ENCODE measurements at places on chromosomes 12 and 14.

- no peak for DNase-seq
These were observed 60.1 kb downstream of the TAOK3 start for GRCh38 chr12:118312578-118312977.

GRCh38 chr12:67091204-67091603, 178.0 kb upstream of the CAND1 start:
- DNase-seq, result no peak

GRCh38 chr14:62689733-62690132, 355.5 kb downstream of the KCNH5 start:
- no peak for DNase-seq

DNA sequence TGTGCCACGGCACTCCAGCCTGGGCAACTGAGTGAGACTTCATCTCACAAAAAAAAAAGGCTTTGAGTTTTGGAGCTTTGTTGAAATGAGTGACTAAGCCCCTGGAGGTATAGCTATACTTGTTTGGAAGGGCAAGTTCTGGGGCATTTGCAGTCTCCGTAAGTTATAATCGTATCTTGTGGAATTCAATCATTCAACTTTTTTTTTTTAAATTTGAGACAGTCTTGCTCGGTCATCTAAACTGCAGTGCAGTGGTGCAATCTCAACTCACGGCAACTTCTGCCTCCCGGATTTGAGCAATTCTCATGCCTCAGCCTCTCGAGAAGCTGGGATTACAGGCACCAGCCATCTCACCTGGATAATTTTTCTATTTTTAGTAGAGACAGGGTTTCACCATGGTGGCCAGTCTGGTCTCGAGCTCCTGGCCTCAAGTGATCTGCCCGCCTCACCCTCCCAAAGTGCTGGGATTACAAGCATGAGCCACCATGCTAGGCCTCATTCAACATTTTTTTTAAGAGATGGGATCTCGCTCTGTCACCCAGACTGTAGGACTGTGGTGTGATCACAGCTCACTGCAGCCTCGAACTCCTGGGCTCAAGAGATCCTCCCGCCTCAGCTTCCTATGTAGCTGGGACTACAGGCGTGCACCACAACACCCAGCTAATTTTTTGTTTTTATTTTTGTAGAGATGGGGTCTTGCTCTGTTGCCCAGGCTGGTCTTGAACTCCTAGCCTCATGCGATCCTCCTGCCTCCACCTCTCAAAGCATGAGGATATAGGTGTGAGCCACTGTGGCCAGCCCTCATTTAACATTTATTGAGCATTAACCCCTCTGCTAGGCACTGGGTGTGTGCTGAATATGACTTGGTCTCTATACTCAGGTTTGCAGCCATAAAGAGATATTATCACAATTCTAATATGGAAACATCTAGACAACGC, 133.7 kb upstream of the MAP1LC3B2 start:
- DNase-seq, result no peak

DNA sequence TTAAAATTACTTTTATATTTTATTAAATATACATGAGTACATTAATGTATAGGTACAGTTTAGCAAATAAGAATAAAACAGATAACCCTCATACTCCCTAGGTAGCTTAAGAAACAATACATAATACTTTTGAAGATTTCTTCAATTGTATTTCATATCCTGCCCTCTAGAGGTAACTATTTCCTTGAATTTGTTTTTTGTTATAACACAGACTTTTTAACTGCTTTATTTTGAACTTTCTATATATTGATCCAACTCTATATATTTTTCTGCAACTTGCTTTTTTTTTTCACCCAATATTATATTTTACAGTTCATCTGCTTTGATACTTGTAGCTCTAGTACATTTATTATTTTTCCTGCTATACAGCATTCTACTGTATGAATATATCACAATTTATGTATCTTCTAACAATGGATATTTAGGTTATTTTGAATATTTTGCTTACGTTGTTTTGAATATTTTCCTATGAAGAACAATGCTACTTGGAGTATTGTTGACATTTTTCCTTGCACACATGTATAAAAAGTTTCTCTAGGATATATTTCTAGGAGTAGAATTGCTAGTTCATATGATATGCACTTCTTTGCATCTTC, 72.8 kb upstream of the ABCD2 start:
- no peak for DNase-seq

- no peak for DNase-seq
These were observed 151.6 kb upstream of the ARID2 start for GRCh38 chr12:45577844-45578399.

- DNase-seq, result no peak
These were observed 123.1 kb upstream of the RASSF8 start for GRCh38 chr12:25835385-25835784.

DNA sequence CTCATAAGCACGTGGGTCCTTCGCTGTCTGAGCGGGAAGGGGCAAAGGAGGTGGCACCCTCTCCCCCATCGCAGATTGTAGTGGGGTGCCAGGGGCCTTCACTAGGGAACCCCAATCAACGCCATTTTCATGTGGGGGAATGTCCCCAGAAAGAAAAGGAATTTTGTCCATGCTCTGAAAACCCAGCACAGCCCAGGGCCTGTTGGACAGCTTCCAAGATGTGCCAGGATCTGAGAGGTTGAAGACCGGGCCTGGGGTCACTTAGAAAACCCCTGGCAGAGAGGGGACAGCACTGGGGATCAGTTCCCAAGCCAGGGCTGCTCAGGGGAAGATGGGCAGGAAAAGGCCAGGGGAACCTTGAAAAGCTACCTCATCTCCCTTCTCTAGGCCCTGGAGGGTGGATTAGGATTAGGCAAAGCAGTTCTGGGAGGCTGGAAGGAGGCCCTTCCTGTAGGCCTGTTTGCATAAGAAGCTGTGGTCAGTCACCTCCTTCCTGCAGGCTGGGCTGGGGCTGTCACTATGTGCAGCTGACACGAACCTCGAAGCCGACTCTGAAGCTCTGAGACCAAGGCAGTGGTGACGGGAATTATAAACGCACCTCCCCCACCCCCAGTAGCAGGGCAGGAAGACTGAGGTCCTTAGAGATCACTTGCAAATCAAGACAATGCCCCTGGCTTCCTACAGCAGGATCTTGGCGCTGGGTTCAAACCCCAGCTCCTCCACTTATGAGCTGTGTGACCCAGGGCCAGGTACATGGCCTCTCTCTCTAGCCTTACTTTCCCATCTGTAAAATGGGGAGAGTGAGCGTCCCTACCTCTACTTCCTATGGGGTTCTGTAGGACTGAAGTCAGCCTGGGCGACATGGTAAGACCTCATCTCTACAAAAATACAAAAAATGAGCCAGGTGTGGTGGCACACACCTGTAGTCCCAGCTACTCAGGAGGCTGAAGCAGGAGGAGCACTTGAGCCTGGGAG, 29.0 kb downstream of the TESC start:
- no peak for DNase-seq
